ENCODE measurements at places on chromosomes 2 and 18.

- no peak for DNase-seq
Observed at GRCh38 chr2:133982256-133982655, 271.6 kb upstream of the MGAT5 start.

- no peak for DNase-seq
Observed at GRCh38 chr2:135636982-135637381, 104.7 kb upstream of the UBXN4 start.

DNA sequence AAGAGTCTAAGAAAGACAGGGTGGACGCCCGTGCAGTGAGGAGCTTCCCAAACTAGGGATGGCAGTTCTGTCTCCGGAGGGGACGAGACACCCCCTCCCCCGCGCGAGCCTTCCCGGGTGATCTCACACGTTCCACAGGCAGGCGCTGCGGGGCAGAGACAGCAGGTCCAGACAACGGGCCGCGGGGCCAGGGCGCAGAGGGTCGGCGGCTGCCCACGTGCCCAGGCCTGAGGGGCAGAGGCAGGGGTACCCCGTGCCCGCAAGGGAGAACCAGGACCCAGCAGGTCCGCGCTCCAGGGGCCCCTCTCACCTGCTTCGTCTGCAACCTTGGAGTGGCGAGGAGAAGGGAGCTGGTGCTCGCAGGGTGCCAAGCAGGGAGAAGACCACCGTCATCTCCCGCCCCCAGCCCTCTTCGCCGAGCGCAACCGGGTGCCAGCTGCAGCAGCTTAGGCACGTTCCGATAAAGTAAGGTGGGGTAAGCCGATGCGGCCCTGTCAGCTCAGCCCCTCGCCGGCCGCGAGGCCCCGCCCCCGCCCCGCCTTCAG, at the start of gene GPR155:
Gene GPR155, minus strand, starts transcription at position 467 of the 545 bp plus-strand sequence. CDS start 5,073 bp downstream, outside the sequence.
- DNase-seq, result peak; percentile 64

DNA sequence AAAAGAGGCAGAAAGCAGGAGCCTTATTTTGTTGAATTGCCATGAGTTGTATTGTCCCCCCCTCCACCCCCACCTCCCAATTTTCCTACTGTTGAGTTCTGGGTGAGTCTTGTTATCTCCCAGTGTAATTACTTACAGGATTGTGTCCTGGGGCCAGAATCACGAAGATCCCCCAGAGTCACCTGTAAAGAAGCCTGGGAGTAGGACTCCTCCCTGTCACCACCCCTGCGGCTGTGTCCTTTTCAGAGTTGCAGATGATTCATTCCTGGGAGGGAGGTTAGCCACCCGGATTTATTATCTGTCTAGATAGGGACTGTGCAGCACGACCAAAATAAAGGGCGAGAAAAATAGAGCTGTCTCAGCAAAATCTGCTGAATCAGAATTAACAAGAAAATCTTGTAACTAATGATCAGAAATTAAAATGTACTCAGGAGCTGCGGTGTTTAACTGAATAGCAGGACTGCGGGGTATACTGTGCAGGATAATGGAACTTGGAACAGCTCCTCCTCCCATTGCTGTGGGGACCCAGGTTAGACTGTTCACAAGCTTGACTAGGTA, 81.7 kb upstream of the CAPN13 start:
- DNase-seq, result no peak

DNA sequence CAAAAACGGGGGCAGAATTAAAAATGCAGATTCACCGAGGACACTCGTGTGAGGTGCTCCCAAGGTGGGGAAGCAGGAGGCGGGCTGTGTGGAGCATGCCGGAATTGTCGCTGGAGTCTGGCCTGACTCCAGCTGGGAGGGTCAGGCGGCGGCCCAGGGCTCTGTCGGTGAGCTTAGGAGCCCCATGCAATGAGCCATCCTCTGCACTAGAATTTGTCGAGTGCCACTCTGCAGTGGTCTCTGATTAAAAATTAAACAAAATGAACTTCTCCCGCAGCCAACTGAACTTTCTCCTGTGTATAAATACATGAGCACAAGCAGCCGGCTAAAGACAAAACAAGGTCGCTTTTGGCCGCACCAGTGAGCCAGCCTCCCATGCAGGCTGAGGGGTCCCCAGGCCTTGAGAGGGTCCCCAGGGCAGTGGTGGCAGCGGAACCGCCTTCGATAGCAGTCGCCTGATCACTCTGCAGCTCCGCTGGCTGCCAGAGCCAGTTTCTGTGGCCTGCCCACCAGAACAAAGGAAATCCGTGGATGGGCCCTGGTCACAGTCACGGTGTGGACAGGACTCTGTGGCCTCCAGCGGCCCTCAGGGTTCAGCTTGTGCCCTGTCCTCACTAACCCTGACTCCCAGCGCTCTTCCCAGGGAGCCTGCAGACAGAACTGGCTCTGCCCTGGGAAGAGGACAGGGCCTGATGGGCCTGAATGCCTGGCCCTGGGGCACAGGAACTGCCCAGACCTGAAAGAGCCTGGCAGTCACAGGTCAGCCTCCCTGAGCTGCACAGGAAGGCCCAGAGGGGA, 201.3 kb downstream of the EIPR1 start:
- no peak for DNase-seq

DNA sequence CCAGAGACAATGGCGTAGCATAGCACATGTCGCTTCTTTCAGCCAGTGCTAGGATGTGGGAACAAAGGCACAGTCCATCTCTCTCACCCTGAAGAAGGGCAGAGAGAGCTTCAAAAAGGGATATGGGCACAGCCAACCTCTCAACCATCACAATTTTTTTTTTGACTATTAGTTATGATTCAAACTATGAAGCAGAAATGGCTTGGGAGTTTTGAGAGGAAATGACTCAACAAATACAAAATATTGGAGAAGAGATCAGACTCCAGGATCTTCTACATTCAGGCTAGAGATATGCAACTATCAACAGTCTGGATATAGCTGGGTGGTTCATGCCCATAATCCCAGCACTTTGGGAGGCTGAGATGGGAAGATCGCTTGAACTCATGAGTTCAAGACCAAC, 109.1 kb downstream of the MCFD2 start:
- DNase-seq, result no peak

GRCh38 chr2:1964659-1965058, 220.3 kb upstream of the PXDN start:
- DNase-seq, result no peak

GRCh38 chr18:39806525-39806924, 2148.5 kb upstream of the PIK3C3 start:
- no peak for DNase-seq

- DNase-seq, result no peak
Observed at GRCh38 chr2:218807626-218808025, 24.0 kb downstream of the PRKAG3 start.

GRCh38 chr18:34506198-34506597, 203.9 kb upstream of the DTNA start:
- no peak for DNase-seq

DNA sequence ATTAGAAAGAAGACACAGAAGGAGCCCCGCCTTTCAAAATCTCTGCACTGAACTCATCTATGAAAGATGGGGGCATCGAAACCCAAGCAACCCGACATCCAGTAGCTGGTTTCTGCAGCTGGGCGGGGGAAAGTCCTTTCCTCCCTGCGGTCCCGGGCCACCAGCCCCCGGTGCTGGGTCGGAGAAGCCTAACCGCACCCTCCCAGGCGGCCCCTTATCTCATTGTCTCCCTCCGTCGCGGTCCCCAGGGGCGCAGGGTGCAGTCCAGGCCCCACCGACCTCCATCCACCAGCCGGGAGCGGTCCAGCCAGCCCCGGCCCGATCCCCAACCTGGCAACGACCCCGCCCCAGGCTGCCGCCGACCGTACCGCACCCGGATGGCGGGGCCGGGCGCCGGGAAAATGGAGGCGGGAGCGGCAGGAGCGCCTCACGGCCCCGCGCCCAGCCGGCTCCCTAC, 452 bp downstream of the RAPH1 start:
- DNase-seq, result peak; percentile 37

DNA sequence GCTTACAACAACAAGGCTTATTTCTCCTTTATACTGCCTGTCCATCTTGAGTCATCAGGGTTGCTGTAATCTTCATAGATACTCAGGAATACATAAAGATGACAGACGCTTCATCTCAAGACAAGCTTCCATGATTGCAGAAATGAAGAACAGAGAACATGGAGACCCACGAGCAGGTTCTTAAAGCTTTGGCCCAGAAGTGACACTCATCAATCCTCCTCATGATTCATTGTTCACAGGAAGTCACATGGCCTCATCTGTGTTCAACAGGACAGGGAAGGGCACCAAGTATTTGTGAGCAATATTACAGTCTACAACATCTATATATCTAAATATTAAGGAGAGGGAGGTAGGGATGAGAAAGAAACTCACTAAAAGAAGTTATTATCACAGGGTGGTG, 36.5 kb upstream of the PGAP1 start:
- peak; percentile 14 for DNase-seq

- DNase-seq, result no peak
Observed at GRCh38 chr18:3648641-3649040, 198.7 kb downstream of the TGIF1 start.

DNA sequence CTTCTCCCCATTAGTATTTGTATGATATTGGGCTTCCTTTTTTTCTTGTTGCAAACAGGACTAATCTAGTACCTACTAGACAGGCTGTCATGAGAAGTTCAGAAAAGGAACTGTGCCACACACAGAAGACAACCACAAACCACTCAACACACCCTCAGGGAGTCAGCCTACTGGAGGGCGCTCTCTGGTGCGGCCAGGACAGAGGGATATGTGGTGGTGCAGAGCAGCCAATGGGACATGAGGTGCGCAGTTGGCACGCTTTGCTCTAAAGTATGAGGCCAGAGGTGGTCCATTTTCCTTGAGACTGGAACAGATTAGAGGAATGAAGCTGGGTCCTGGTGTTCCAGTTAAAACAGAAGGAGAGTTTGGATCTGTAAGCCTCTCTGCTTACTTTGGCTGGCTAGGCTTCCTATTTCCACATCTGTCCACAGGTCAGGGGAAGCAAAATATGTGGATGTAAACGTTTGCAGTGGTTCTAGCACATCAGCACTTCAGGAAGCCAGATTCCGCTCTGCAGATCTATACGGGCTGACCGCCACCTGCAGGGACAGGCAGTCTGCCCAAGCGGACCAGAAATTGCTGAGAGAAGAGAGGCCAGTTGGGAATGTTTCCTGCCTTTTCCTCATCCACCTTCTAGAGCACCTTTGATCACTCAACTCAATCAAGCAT, 114.1 kb downstream of the GFPT1 start:
- DNase-seq, result no peak

DNA sequence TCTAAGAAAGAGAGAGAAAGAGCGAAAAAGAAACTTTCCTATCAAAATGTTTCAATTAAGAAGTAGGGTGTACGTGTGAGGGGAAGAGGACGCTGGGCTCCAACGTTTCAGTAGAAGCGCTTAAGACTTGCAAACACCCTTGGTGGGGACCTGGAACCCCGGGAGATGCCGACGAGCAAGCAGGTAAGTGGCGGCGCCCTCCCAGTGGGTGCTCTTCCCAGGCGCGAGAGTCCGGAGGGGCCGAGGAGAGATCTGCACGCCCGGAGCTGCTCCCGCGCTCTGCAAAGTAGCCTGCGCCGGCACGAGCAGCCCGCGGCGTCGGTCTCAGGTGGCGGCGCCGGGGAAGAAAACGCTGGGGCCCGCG, 678 bp upstream of the OTX1 start:
- peak; percentile 37 for DNase-seq

GRCh38 chr2:76050196-76050595, 339.5 kb upstream of the GCFC2 start:
- DNase-seq, result no peak

GRCh38 chr2:110843959-110844510, 111.7 kb downstream of the ACOXL start:
- DNase-seq, result no peak

DNA sequence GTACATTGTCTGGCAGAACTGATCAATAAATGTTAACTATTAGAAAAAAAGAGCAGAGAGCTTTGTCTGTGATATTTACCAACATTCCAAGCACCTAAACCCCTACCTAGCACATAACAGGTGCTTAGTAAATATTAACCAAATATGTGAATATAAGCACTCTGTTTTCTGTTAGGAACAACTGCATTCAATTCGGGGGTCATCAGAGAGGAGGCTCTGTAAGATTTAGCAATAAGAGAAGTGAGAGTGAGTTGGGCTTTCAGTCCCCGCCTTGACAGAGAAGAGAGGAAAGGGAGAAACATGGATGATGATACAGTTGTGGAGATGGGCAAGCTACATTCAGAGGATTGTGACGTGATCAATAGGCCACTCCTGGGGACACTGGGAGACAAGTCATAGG, 47.7 kb downstream of the MYOM1 start:
- DNase-seq, result no peak

DNA sequence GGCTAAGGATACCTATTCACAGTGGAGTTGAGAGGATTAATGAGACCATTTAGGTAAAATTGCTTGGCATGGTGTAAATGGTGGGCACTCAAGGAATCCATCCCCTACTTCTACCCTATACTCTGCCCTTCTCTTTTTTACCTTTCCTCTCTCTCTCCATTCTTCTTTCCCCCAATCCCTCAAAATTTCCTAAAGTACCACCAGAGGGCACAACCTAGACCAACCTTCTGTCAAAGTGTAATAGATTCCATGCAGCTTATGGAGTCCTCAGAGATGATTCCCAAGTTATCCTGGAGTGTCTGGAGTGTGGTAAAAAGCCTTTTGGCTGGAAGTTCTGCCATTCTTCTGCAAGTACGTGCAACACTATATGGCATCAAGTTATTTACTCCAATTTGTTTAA, 33.0 kb upstream of the CCDC195 start:
- DNase-seq, result no peak

- no peak for DNase-seq
Observed at GRCh38 chr18:27061488-27062095, 123.5 kb downstream of the CHST9 start.

DNA sequence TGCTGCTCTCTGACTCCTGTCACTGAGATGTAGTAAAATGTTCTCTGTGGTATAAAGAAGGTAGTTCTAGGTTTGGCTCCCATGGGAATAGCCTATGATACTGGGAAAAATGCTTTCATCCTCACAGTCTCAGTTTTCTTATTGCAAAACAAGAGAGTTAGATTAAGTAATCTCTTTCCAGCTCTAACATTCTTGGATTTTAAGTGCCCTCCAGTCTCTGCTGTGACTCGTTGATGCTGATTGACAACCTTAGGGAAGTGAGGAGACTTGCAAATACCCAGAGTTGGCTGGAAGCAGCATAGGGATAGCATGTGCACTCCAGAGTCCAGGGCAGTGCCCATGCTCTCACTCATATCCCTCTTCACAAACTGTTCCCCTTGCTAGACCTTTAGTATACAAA, 534.9 kb downstream of the SLC4A3 start:
- no peak for DNase-seq

GRCh38 chr2:97714084-97714949, 941 bp downstream of the ZAP70 start:
- DNase-seq, result peak; percentile 38

GRCh38 chr18:55552526-55553189, 35.3 kb downstream of the TCF4 start:
- no peak for DNase-seq

- DNase-seq, result no peak
Observed at GRCh38 chr2:4973973-4974372, 718.2 kb upstream of the SOX11 start.

- no peak for DNase-seq
Observed at GRCh38 chr2:67619204-67619603, 222.1 kb downstream of the ETAA1 start.

- DNase-seq, result no peak
Observed at GRCh38 chr18:45167631-45168280, 447.5 kb upstream of the SLC14A2 start.
